ENCODE measurements at places on chromosomes 16 and 17.

GRCh38 chr17:32876417-32877163 lies at the start of gene MYO1D:
MYO1D (minus strand) TSS chr17:32877124; CDS start chr17:32876872, 252 bp downstream.
- DNase-seq, result peak; percentile 87

DNA sequence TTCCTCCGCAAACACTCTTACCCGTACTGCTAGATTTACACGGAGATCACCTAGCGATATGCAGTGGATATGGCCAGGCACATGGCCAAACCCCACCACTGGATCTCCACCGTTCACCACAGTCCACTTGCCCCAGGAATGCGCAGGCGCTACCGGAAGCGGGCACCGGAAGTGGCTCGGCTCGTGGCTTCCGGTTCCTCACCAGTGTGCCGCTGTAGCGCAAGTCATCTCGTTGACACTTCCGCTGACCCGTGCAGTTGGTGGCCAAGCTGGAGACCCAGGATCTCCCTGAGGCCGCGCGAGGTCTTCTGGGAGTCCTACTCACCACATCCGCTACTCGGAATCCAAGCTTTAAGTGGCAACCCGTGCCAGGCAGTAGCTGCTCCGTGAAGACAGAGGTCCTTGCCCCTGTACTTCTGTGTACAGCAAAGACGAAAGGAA lies 11.5 kb downstream of the ZNF597 start:
- peak; percentile 61 for DNase-seq

- no peak for DNase-seq
Measured at GRCh38 chr16:88746506-88746905, 38.5 kb downstream of the PIEZO1 start.

- no peak for DNase-seq
Measured at GRCh38 chr16:54655121-54655590, 275.5 kb upstream of the IRX5 start.

DNA sequence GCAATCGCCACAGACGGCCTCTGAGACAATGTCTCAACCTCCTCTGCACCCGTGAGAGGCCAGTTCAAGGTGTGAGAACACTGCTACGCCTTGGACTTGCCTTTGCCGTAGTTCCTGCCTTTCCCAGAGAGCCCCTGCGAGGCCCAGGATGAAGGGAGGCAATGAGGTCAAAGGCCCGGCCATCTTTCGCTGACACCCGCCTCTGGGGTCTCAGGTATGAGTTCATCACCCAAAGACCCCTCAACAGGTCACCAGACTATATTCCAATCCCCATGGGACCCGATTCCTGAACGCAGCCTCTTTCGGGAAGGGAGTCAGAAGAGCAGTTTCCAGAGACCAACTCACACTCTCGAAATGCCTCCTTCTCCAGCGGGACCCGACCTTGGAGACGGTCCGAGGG lies 573.5 kb downstream of the KCNJ18 start:
- DNase-seq, result no peak

GRCh38 chr16:47949714-47950113 lies 206.1 kb downstream of the ABCC12 start:
- no peak for DNase-seq

- peak; percentile 75 for DNase-seq
Measured at GRCh38 chr17:63425483-63425882, 20.6 kb downstream of the CYB561 start.

DNA sequence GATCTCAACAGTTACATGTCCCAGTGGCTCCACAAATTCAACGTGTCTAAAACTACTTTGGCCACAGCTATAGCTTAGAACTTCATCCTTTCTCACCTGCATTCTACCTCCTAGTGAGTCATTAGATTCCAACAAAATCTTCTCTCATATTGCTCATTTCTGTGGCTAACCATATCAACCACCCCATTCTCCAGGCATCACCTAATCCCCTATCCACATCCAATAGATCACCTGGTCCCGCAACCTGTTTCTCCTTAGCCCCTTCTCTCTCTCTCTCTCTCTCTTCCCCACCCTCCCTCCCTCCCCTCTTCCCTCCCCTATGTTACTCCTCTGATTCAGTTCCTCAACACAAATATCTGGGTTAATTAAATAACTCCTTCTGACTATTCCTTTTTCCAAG lies 64.6 kb downstream of the ANKFN1 start:
- no peak for DNase-seq

DNA sequence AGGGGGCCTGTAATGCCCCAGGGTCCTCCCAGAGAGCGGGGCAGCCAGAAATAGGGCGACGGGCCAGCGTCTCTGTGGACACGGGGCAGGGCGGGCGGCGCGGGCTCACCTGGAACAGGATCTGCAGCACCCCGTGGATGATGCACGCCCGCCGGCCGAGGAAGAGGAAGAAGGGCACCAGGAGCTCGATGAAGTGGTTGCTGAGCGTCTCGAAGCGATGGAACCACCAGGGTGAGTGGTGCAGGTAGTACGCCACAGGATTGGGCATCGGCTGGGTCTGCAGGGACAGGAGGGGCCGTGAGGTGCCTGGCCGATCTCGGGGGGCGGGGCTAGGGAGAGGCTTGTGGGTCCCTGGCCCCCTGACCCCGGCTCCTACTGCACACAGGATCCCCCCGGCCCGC lies 78.9 kb upstream of the GNG13 start:
- DNase-seq, result no peak

GRCh38 chr16:19113577-19114358 lies at the start of gene ITPRIPL2:
ITPRIPL2 (plus strand) TSS chr16:19113964; CDS start chr16:19114462, 498 bp downstream.
- DNase-seq, result peak; percentile 60

GRCh38 chr17:16934133-16934795 lies 37.7 kb downstream of the TNFRSF13B start:
- no peak for DNase-seq

GRCh38 chr17:7946441-7946840 lies 14.4 kb downstream of the CNTROB start:
- no peak for DNase-seq

- DNase-seq, result no peak
Measured at GRCh38 chr17:49121696-49122292, 10.8 kb upstream of the B4GALNT2 start.

- no peak for DNase-seq
Measured at GRCh38 chr17:42279776-42280630, 3.8 kb upstream of the STAT5B start.

GRCh38 chr16:81522108-81522701 lies 77.6 kb downstream of the CMIP start:
- peak; percentile 28 for DNase-seq

DNA sequence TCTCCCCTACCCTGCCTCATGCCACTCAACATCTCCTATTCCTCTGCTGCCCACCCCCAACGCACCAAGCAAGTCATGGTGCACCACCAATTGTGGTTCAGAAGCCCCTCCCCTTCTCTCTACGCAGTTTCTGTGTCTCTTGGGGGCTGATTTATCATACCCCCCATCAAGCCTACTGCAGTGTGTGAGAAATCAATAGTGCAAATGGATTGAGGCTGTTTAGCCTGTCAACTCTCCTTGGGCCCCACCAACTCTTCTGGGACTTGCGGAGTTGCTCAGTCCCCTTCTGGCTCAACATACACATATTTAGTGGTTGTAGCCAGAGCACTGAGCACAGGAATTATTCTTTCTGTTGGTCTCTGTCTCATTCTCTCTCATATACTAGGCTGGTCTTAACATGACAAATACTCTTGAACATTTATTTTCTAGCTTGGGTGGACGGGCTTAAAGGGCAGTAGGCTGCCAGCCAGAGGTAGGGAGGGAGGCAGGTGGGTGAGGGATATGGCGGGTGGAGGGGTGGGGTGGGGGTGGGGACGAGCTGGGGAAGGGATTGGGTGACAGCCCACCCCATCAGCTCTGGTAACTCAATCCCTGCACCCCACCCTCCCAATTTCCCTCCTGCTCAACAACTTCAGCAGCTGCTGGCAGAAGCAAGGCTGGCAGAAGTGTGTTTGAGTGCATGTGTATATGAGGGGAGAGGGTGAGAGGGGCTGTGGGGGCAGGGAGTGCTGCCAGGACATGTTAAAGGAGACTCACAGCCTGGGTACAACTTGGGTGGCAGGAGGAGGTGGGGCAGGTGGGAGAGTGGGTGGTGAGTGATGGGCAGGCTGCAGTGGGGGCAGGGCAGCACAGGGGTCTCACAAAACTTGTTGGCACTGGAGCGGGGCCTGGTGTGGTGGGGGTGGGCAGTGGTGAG lies 4.9 kb downstream of the RARA start:
- DNase-seq, result no peak

- DNase-seq, result peak; percentile 96
Measured at GRCh38 chr16:21300309-21301167, 22.4 kb upstream of the CRYM start.

DNA sequence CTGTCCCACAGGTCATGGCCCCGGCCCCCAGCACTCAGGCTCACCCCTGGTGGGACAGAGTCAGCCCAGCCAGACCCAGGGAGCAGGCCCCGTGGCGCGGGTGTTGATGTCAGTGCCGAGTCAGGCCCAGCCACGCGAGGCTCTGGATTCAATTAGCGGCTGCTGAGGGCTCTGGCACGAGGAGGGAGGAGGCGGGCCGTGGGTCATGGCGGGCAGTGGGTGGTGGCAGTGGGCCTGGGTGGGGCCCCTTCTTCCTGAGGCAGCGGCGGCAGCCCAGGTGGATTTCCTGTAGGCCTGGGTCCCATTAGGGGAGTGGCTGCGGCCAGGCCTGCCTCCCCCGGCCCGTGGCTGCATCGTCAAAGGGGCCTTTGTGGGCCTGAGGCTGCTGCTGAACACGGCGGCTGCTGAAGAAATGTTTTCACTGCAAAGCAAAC lies 12.9 kb downstream of the VASN start:
- no peak for DNase-seq

DNA sequence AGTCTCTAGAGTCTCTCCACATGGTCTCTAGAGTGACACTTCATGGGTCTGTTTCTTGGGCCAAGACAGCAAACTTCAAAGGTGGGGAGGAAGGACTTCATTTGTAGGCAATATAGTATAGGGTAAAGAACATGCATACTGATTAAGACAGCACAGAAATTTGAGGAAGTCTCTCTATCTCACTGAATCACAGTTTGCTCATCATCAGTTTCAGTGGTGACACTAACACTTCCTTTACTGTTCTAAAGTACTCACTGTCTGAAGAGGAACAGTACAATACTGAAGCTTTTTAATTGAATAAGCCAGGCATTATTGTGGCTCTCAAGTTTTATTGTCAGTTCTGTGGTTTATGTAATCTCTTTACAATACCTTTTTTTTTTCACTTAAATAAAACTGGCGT lies 656.4 kb upstream of the CDH8 start:
- DNase-seq, result no peak

DNA sequence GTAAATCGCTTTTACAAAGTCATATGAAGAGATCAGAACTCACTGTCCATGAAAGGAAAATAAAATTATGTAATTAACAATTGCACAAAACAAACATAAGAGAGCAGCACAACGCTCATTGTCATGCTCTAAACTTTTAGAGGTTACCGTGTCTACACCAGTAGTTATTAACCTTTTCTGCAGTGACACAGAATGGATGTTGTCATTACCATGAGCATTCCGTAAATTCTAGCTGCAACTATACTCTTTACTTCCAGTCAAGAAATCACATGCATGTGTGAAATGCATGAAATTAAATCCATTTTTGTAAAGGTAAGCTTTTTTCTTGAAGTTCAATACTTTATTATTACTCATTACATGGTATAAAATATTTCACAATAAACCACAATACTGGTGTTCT lies 38.2 kb downstream of the USP32 start:
- DNase-seq, result no peak

GRCh38 chr17:80879723-80880647 lies 111.7 kb upstream of the CHMP6 start:
- no peak for DNase-seq

DNA sequence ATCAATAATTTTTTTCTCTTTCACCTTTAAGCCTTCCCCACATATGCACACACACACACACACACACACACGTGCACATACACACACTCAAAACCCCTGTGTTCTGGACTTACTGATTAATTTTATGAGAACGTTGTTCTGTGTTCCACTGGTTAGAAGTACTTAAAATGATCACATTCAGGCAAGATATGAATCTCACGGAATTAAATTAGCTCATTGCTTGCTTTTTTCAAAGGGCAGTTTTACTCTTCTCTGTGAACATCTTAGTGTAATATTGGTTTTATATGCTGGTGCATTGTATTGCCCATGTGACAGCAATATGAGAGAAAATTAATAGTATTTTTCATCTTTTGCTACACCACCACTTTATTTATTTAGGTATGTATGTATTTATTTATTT lies 377.3 kb upstream of the RBFOX1 start:
- DNase-seq, result no peak

DNA sequence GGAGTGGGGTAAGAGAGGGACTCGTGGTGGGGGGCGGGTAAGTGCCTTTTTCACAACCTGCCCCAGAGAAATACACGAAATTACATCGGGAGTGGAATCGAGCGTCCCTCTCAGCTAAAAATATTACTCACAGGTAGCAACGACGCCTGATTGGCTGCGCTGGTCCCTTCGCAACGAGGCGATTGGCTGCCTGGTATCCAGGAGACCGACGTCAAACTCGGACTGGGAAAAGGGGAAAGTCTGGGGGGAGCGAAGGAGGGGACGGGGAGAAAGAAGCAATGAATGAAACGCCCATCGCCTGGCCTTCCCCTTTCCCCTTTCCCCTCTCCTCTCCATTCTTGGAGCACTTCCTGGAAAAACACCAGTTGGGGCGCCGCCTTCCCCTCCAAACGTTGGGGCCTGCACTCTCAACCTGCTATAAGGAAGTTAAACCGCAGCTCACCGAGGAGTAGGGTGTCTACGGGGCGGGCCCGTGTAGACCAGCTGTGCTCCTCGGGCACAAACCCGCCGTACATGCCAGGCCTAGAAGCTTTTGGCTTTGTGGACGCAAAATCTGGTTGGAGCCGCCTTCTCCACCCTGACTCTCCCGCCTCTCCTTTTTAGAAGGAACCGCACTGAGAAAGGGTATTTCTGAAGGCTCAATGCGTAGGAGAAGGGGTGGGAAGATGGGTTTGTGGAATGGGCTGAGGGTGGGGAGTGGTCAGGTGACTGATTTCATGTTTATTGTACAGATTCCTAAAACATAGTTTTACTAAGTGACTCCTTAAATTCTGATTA lies 1.4 kb upstream of the TOB1 start:
- DNase-seq, result peak; percentile 91

DNA sequence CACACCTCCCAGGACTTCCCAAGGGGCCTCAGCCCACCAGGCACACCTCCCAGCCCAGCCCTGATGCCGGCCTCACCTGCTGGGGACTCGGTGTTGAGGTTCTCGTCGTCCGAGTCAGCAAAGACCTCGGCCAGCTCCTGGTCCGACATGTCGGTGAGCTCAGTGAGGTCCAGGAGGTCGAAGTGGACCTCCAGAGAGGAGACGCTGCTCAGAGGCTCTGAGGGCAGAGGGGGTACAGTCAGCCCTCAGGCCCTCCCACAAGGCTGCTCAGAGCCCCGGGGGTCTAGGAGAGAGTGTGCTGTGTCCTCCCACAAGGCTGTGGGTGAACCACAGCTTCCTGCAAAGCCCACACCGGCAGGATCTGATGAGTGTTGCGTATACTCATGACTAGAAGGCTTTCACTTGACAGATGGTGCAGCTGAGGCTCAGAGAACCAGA lies 10.5 kb downstream of the DBNDD1 start:
- DNase-seq, result no peak

GRCh38 chr17:81984773-81985410 lies 7.5 kb downstream of the ASPSCR1 start:
- no peak for DNase-seq

GRCh38 chr17:29927546-29927945 lies 2.5 kb downstream of the SSH2 start:
- no peak for DNase-seq

GRCh38 chr17:41937970-41938954 lies 7.8 kb downstream of the ODAD4 start:
- peak; percentile 99 for DNase-seq

GRCh38 chr16:65728652-65729051 lies 606.8 kb upstream of the CDH11 start:
- DNase-seq, result no peak
